Trophoblast cell (in vitro differentiated cells and primary cell): ENCODE measurements at places on chromosomes 16 and 17.

DNA sequence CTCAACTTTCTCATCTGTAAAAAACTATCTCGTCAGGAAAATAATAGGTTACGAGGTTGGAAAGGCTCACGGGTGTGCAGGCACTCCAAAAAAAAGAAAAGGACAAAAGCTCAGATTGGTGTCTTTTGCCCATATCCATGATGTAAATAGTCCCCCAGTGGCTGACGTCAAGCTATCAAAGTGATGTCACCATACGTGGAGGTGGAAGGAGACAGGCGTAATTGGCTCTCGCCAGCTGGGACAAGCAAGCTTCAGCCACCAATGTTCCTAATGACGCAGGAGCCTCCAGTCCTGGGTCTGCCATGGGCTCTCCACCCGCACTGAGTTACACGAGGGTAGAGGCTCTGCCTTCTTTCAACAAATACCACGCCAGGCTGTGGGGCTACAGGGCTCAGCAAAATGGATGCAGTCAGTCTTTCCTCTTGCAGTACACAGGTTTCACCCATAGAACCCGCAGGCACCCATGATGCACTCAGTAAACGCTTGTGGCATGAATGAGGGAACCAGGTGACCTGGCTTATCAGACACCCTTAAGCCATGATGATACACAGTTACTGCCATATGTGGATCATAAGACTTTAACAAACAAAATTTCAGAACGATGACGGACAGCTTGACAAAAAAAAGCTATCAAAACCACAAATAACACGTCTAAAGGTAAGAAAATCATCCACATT lies 50.5 kb downstream of the COTL1 start:
- no peak overlapping the region for H3K4me3 ChIP-seq
- peaks cover 26% of the 10 kb centered on the region for H3K36me3 ChIP-seq
- H3K4me1 ChIP-seq = peaks cover 6% of the 10 kb centered on the region
- DNase-seq = peak; percentile 98
- H3K27ac ChIP-seq = no peak overlapping the region
- no peaks in the 10 kb centered on the region for H3K27me3 ChIP-seq

DNA sequence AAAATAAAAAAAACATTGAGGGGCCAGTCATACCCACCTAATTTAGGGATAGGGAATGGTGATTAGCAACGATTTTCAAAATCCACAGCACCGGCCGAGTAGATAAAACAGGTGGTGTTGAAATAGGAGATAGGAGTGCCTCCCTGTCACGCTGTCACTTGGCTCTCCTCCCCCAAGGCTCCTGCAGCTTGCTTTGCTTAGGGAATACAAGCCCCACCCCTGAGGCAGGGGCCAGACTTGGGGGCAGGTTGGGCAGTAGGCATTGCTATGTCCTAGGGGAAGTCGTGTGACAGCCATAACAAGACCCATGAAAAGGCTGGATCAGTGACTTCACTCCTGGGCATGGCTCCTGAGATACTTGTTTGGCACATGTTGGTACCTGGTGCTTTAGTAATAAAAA lies 25.8 kb downstream of the POLR2A start:
- H3K36me3 ChIP-seq = peaks cover 75% of the 10 kb centered on the region
- no peak for DNase-seq
- no peaks in the 10 kb centered on the region for H3K4me1 ChIP-seq
- H3K27ac ChIP-seq = no peak overlapping the region
- H3K27me3 ChIP-seq = no peaks in the 10 kb centered on the region

DNA sequence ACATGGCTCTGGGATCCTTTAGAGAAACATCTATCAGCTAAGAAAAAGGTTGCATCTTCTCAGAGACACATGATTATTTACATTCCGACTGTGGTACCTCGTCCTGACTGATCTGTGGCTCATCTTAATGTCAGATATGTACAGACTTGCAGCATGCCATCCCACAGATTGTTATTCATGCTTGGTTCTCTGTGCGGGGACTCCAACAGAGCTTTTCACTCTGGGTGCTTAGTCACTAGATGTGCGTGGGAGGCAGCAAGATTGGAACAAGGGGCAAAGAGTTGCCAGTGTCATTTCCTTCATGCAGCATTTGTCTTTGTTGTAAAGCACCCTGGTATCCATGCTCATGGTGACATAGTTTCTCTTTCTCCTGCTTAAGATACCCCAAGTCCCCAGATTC lies 179.1 kb upstream of the CACNG5 start:
- no peaks in the 10 kb centered on the region for H3K36me3 ChIP-seq
- no peaks in the 10 kb centered on the region for H3K4me1 ChIP-seq
- no peak overlapping the region for H3K4me3 ChIP-seq
- no peaks in the 10 kb centered on the region for H3K27me3 ChIP-seq

GRCh38 chr17:1340371-1340770 lies 59.7 kb downstream of the YWHAE start:
- H3K4me1 ChIP-seq = peaks cover 4% of the 10 kb centered on the region
- no peak overlapping the region for H3K27ac ChIP-seq
- no peak for DNase-seq
- no peak overlapping the region for H3K4me3 ChIP-seq
- H3K27me3 ChIP-seq = no peaks in the 10 kb centered on the region

DNA sequence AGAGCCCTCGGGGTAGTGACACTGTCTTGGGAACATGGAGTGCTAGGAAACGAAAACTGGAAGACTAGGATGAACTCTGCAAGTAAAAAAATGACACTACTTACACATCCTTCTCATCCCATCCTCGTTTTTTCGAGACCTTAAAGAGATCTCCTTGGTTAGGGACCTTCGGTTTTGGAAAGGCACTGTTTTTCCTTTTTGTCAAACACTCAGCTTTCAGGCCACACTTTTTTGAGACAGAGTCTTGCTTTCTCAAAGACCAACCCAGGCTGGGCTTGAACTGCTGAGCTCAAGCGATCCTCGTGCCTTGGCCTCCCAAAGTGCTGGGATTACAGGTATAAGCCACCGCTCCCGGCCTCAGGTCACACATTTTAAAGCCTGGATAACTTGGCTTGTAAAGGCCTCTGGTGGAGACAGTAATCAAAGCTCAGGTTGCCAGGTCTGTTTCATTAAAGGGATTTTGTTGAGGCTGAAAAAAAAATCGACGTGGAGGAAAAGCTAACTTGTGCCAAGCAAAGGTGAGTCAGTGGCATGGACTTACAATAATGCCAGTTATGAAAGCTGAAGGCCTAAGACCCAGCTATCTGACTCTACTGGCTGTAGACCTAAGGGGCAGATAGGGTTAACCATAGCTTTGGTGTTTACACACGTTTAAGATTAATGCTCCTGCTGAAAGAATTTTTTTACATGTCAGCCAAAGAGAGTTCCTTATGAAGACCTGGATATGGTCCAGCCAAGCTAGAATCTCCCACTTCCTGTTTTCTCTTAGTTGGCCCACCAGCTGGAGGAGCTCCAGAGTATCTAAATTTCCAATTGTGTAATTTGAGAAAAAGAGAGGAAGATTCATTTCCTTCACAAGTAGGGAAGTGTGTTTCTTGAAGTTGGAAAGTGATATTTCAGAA lies 823 bp downstream of the NBR1 start:
- H3K4me3 ChIP-seq = peak overlapping the region; percentile 78
- H3K4me1 ChIP-seq = peaks cover 5% of the 10 kb centered on the region
- DNase-seq = peak; percentile 84
- no peaks in the 10 kb centered on the region for H3K27me3 ChIP-seq

- no peak overlapping the region for H3K4me3 ChIP-seq
- peaks cover 19% of the 10 kb centered on the region for H3K36me3 ChIP-seq
- no peak for DNase-seq
- H3K27me3 ChIP-seq = no peaks in the 10 kb centered on the region
- no peaks in the 10 kb centered on the region for H3K4me1 ChIP-seq
- H3K27ac ChIP-seq = no peak overlapping the region
These were observed 18.6 kb downstream of the BRCA1 start for GRCh38 chr17:43106552-43106951.

- peak overlapping the region; percentile 21 for H3K27ac ChIP-seq
- peaks cover 6% of the 10 kb centered on the region for H3K4me1 ChIP-seq
- H3K36me3 ChIP-seq = no peaks in the 10 kb centered on the region
- DNase-seq = no peak
- H3K4me3 ChIP-seq = no peak overlapping the region
- no peaks in the 10 kb centered on the region for H3K27me3 ChIP-seq
These were observed 129.4 kb downstream of the TANGO6 start for GRCh38 chr16:68972720-68973119.

GRCh38 chr16:66503030-66503429 lies 46.9 kb downstream of the TK2 start:
- H3K36me3 ChIP-seq = no peaks in the 10 kb centered on the region
- no peak overlapping the region for H3K27ac ChIP-seq
- H3K4me3 ChIP-seq = no peak overlapping the region
- no peaks in the 10 kb centered on the region for H3K4me1 ChIP-seq
- H3K27me3 ChIP-seq = no peaks in the 10 kb centered on the region
- DNase-seq = peak; percentile 10

DNA sequence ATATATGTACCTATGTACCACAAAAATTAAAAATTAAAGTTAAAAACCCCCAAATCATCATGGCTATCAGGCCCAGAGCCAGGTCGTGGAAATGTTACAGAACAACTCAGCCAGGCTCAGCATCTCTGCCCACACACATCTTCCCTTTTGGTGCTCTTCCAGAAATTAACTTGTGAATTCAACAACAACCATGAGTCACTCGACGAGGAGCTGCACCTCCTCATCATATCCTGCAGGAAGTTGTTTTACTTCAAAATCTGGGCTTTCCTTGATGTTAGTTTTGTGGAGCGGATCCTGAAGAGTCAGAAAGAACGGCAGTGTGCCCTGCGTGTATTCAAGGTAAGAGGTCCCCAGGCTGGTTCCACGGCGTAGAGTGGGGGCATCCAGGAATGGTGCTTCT lies 10.6 kb downstream of the FBXO39 start:
- no peaks in the 10 kb centered on the region for H3K27me3 ChIP-seq
- no peak overlapping the region for H3K27ac ChIP-seq
- no peaks in the 10 kb centered on the region for H3K36me3 ChIP-seq
- H3K4me3 ChIP-seq = no peak overlapping the region

GRCh38 chr16:88298181-88298832 lies 84.5 kb upstream of the ZNF469 start:
- peaks cover 14% of the 10 kb centered on the region for H3K4me1 ChIP-seq
- no peaks in the 10 kb centered on the region for H3K36me3 ChIP-seq
- H3K27ac ChIP-seq = no peak overlapping the region
- no peak for DNase-seq
- no peaks in the 10 kb centered on the region for H3K27me3 ChIP-seq

GRCh38 chr16:35239561-35239960 lies 1780.1 kb downstream of the TP53TG3F start:
- no peak overlapping the region for H3K4me3 ChIP-seq

- no peak for DNase-seq
- peaks cover 56% of the 10 kb centered on the region for H3K36me3 ChIP-seq
- H3K4me1 ChIP-seq = no peaks in the 10 kb centered on the region
- no peak overlapping the region for H3K27ac ChIP-seq
- H3K4me3 ChIP-seq = no peak overlapping the region
These were observed 75.7 kb downstream of the SEC14L1 start for GRCh38 chr17:77216486-77216885.

DNA sequence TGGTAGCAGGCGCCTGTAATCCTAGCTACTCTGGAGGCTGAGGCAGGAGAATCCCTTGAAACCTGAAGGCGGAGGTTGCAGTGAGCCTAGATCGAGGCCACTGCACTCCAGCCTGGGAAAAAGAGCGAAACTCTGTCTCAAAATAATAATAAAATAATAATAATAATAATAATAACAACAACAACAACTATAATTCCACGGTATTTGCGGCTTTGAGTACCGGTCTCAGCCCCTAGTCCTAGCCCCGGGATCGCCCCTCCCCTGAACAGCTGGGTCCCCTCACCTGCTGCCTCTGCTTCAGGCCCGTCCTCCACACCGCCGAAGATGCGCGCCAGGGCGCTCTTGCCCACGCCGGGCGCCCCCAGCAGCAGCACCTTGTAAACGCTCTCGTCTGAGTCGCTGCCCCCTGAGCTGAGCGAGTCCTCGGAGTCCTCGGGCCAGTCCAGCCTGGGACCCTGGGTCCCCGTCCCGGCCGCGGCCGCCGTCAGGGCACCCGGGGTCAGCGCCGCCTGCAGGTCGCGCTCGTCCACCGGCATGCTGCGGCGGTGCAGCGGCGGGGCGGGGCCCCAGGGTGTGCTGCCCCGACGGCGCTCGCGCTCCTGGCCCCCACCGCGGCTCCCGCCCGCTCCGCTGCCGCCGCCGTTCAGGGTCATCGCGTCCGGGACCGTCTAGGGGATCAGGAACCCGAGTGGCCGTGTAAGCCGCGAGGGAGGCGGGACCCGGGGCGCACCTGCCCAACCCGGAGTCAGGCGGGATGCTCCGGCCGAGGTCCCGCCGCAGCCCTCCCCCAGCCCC lies 611 bp downstream of the RRAD start:
- peaks cover 12% of the 10 kb centered on the region for H3K4me1 ChIP-seq
- H3K27ac ChIP-seq = no peak overlapping the region
- H3K36me3 ChIP-seq = no peaks in the 10 kb centered on the region

DNA sequence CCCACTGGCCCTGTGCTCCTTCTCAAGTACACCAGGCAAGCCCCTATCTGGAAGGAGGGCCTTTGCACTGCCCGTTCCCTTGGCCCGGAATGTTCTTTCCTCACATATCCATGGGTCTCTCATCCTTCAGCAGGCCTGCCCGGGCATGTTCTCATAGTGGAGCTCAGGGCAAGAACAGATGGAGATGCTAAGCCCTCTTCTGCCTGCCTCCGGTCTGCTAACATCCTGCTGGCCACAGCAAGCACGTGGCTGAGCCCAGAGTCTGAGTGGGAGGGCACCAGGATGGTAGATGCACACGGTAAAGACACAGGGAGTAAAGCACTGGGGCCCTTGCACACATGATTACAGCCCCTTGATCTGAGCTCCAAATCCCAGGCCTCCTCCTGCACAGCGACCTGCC lies 19.8 kb upstream of the ANKRD40CL start:
- H3K36me3 ChIP-seq = no peaks in the 10 kb centered on the region
- no peak overlapping the region for H3K27ac ChIP-seq
- DNase-seq = peak; percentile 34

DNA sequence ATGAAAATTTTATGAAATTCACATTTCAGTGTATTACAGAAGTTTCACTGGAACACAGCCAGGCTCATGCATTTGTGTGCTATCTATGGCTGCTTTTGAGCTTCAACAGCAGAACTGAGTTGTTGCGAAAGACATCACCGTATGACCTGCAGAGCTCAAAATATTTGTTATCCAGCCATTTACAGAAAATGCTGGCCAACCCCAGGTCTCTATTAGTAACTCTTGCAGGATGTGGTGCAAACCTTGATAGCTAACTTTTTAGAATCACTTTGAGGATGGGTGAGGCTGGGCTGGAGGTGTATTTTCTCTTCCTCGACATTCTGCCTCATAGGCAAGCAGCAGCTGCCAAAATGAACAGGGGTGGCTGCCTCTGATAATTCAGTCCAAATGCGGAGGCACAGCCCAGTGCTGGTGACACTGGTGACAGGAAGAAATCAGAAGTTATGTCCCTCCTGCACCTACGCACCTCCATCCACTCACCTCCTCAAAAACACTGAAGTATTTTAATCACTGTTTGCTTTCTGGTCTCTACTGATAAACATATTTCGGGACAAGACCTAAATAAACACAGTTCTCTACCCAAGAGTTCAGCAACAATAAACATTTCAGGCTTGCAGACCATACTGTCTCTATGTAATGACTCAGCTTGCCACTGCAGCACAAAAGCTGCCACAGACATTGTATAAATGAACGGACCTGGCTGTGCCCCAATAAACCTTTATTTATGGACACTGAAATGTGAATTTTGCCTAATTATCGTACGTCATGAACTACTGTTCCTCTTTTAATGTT lies 28.5 kb downstream of the ARHGAP17 start:
- H3K27ac ChIP-seq = no peak overlapping the region
- DNase-seq = peak; percentile 73
- no peaks in the 10 kb centered on the region for H3K36me3 ChIP-seq
- H3K4me1 ChIP-seq = peaks cover 20% of the 10 kb centered on the region
- no peak overlapping the region for H3K4me3 ChIP-seq
- no peaks in the 10 kb centered on the region for H3K27me3 ChIP-seq
